ENCODE measurements at places on chromosomes 16 and 17. TPM values are rescaled to one million over a fixed set of nuclear protein-coding genes. Genes with fewer than 3 reads are reported as not detected.

NXN gene
- 55.8 TPM for total RNA-seq

JUP gene
- total RNA-seq, result 12.8 TPM

TERB1 gene
- total RNA-seq, result not detected

BMERB1 gene
- 19.1 TPM for total RNA-seq

CTRB2 gene
- total RNA-seq, result not detected

SLFN12 gene
- 28.2 TPM for total RNA-seq

LHX1 gene
- not detected for total RNA-seq

CNTNAP1 gene
- 52.4 TPM for total RNA-seq

PLK1 gene
- total RNA-seq, result 3.3 TPM

MPV17L gene
- total RNA-seq, result 0.23 TPM

ASGR2 gene
- total RNA-seq, result not detected

USB1 gene
- 65.6 TPM for total RNA-seq

MYH2 gene
- 0.97 TPM for total RNA-seq

DHRS7B gene
- total RNA-seq, result 14.0 TPM

TSNAXIP1 gene
- 0.32 TPM for total RNA-seq

ANKFN1 gene
- total RNA-seq, result 0.14 TPM

C17orf50 gene
- total RNA-seq, result not detected

AHSP gene
- total RNA-seq, result not detected

SYT17 gene
- total RNA-seq, result 0.05 TPM

TAT gene
- not detected for total RNA-seq

CA5A gene
- total RNA-seq, result not detected

GAN gene
- 16.0 TPM for total RNA-seq

CETP gene
- not detected for total RNA-seq

CLEC3A gene
- total RNA-seq, result not detected

VPS35L gene
- 40.1 TPM for total RNA-seq

MILR1 gene
- 6.2 TPM for total RNA-seq

SLC7A5 gene
- 37.4 TPM for total RNA-seq

PIK3R6 gene
- total RNA-seq, result not detected

Data from smooth muscle cell of the umbilical artery (primary cell).